Left lung (tissue), 14 donors: ENCODE measurements at places on chromosomes 6 and 20. TPM values are rescaled to one million over a fixed set of nuclear protein-coding genes. Genes with fewer than 3 reads are reported as not detected.

The CNR1 gene
- polyA plus RNA-seq: 0.28 TPM

GRCh38 chr6:110392727-110393126, 22.6 kb downstream of the DDO start:
- no peak overlapping the region for H3K27ac ChIP-seq
- no peaks in the 10 kb centered on the region for H3K36me3 ChIP-seq
- DNase-seq: no peak
- H3K4me3 ChIP-seq: no peak overlapping the region

The RAET1L gene
- not detected for polyA plus RNA-seq

DNA sequence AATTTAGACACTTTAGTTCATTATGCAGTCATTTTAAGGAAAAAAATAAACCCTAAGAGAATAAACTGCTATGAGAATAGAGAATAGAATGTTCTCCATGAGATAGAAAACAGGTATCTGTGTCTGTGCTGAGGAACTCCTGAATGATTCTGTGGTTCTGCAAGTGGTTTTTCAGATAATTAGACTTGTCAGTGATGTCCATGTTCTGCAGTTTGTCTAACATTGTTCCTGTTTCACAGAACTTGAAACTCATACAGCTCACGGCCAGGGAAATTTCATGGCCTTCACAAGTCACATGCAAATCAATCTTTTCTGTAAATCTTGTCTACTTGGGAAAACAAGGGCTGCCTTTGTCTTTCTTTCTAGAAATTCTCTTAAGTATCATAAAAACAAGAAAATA, 73.4 kb upstream of the HMGCLL1 start:
- DNase-seq: no peak
- H3K4me3 ChIP-seq: no peak overlapping the region
- H3K27ac ChIP-seq: no peak overlapping the region
- no peaks in the 10 kb centered on the region for H3K27me3 ChIP-seq
- H3K36me3 ChIP-seq: no peaks in the 10 kb centered on the region

The SMIM26 gene
- 62.8 TPM for polyA plus RNA-seq

DNA sequence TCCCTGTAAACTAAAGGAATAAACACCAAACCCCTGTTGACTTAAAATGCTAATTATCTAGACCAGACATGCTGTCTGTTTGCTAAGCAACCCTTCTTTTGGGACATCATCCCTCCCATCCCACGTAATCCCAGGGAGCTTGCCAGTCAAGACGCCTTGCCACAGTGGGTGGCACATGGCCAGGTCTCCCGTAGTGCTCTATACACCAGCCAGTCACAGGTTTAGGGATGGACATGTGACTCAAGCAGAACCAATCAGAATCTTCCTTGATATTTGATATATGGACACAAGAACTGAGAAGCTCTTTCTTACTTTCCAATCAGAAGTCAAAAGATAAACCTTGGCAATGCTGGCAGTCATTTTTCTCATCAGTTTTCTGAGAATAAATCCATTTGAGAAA, 60.0 kb downstream of the CNKSR3 start:
- DNase-seq: no peak
- no peak overlapping the region for H3K27ac ChIP-seq
- no peaks in the 10 kb centered on the region for H3K27me3 ChIP-seq
- no peaks in the 10 kb centered on the region for H3K36me3 ChIP-seq
- no peak overlapping the region for H3K4me3 ChIP-seq

GRCh38 chr20:57844626-57845596, 135.1 kb upstream of the PMEPA1 start:
- DNase-seq: no peak
- H3K27ac ChIP-seq: no peak overlapping the region
- no peak overlapping the region for H3K4me3 ChIP-seq
- H3K27me3 ChIP-seq: no peaks in the 10 kb centered on the region
- no peaks in the 10 kb centered on the region for H3K4me1 ChIP-seq
- H3K36me3 ChIP-seq: no peaks in the 10 kb centered on the region

The HNF4A gene
- polyA plus RNA-seq: 0.93 TPM

The WFDC9 gene
- not detected for polyA plus RNA-seq

DNA sequence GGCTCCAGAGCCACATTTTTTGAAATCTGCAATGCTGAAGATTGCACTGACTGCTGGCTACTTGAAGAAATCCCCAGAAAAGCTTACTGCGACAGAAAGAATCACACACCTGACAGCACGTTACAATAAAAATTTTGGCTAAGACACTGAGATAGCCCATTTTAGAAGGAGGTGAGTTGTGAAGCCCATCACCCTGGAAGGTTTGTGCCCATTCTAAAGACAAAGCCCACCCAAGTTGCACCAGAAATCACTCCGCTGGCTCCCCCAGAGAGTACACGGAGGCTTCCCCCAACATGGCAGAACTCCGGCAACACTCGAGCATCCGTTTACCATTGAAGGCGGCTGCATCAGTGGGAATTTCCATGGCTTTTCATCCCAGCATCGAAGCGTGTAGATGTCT, 29.4 kb downstream of the LPA start:
- H3K27me3 ChIP-seq: no peaks in the 10 kb centered on the region
- H3K27ac ChIP-seq: no peak overlapping the region
- H3K36me3 ChIP-seq: no peaks in the 10 kb centered on the region
- no peaks in the 10 kb centered on the region for H3K4me1 ChIP-seq
- H3K4me3 ChIP-seq: no peak overlapping the region

The SPTLC3 gene
- polyA plus RNA-seq: 10.8 TPM

- H3K36me3 ChIP-seq: no peaks in the 10 kb centered on the region
- H3K27me3 ChIP-seq: no peaks in the 10 kb centered on the region
- H3K4me3 ChIP-seq: no peak overlapping the region
Observed at GRCh38 chr6:49257549-49257948, 205.5 kb downstream of the MMUT start.

The OOEP gene
- polyA plus RNA-seq: not detected

- peak overlapping the region; percentile 70 for H3K4me3 ChIP-seq
- H3K27me3 ChIP-seq: no peaks in the 10 kb centered on the region
- H3K4me1 ChIP-seq: peaks cover 41% of the 10 kb centered on the region
Observed at GRCh38 chr6:109096208-109096607, 901 bp downstream of the CEP57L1 start.

The PCK1 gene
- 0.41 TPM for polyA plus RNA-seq

DNA sequence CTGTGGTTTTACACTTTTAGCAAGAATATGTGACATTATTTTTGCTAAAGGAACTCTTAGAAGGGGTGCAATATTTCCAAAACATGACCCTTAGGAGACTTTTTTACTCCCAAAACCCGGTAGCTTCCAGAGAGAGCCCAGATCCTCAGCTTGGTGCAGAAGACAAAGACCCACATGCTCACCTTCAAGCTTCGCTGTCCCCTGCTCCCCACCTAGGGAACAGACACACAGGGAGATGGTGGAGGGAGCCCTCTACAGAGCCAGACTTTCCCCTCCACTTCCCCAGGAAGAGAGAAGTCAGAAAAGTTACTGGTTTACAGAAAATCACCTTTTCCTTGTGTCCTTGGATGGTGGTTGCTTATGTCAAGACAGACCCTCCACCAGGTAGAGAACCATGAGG, 5.0 kb downstream of the CST4 start:
- H3K36me3 ChIP-seq: no peaks in the 10 kb centered on the region
- no peaks in the 10 kb centered on the region for H3K27me3 ChIP-seq
- no peak overlapping the region for H3K27ac ChIP-seq

The CST2 gene
- polyA plus RNA-seq: not detected

DNA sequence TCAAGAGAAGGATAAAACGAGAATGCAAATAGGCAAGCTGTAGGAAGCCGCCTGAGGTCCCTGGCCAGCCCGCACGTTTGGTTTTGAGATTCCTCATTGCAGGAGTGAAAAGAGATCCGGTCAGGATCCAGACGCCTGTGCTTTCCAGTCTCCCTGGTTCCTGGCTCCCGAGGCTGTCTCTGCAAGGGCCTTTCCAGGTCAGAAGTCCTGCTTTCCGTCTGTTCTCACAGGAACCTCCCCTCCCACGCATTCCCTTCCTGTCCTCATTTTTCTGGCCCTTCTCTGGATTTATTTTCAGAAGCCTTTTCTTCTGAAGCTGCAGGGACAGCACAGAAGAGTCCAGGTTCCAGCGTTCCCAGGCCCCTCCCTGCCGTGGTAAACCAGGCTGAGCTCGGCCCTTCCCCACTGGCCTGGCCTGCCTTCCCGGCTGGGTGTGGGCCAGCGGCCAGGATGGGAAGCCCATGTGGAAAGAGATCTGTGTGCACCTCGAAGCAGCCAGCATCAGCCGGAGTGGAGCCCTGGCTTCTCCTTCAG, 54.0 kb downstream of the TMEM242 start:
- no peaks in the 10 kb centered on the region for H3K27me3 ChIP-seq
- no peak overlapping the region for H3K4me3 ChIP-seq
- H3K27ac ChIP-seq: peak overlapping the region; percentile 42
- no peaks in the 10 kb centered on the region for H3K36me3 ChIP-seq

The PLCB1 gene
- 19.4 TPM for polyA plus RNA-seq

DNA sequence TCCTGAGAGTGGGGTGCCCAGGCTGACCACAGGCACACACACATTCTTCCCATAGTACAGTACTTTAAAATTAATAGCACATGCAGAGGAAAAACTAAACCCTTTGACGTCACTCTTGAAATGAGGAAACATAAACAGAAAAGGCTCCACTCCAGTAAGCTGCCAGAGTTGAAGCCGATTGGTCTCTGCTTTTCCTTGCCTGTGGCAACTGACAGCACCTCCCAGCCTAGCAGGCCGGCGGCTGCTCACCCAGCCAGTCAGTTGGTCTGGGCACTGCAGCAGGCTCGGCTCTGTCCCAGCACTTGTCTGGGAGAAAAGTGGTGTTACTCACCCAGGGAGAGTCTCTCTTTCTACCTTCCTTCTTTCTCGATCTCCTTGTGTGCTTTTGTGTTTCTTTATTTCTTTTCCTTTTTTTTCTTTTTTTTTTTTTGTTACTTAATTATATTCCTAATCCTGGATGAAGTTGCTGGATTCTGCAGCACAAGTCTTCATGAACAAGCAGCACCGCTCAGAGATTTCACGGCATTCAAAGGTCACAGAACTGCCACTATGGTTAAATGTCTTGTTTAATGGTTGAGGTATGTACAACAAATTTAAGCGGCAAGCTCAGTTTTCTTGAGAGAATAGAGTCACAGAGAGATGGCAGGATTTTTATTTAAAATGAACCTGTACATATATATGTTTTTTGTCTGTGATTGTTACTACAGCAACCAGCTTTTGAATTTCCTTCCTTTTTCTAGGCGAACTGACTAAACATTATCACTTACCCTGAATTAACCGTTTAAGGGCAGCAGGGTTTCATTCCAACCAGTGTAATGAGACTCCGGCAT, at the start of gene PDE7B:
PDE7B (plus strand) TSS at position 260 of the 830 bp plus-strand sequence.
- peaks cover 17% of the 10 kb centered on the region for H3K4me1 ChIP-seq
- H3K36me3 ChIP-seq: no peaks in the 10 kb centered on the region
- no peak within 1 kb of the TSS for H3K4me3 ChIP-seq
- H3K27me3 ChIP-seq: no peaks in the 10 kb centered on the region

DNA sequence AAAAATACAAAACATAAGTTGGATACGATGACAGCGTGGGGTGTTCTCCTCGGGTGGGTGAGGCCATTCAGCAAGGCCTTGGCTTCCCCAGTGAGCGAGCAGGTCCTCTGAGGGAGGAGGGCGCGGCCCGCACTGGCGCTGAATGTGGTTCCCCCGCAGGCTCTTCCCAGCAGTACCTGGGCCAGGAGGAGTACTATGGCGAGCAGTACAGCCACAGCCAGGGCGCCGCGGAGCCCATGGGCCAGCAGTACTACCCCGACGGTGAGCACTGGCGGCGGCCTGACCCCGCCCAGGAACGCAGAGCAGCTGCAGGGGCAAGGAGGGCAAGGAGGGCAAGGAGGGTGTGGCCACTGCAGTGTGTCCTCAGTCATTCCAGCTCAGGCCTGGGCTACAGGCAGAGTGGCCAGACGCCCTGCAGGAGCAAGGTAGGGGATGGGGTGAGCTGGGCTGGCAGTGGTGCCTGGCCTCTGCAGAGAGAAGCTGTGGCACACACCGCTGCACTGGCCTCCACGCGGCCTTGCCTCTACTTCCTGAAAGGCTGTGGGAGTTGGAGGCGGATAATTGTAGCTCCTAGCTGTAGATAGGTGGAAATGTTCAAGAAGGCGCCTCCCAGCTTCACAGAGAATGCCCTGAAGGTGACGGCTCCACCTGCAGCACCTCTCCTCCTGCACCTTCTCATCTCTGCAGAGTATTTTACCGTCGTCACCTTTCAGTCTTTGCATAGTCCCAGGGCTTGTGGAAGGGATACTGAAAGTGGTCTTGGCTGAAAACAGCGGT, 18.7 kb upstream of the MTG2 start:
- H3K4me3 ChIP-seq: no peak overlapping the region
- no peaks in the 10 kb centered on the region for H3K4me1 ChIP-seq
- no peaks in the 10 kb centered on the region for H3K27me3 ChIP-seq
- H3K27ac ChIP-seq: no peak overlapping the region

The RAD21L1 gene
- not detected for polyA plus RNA-seq

DNA sequence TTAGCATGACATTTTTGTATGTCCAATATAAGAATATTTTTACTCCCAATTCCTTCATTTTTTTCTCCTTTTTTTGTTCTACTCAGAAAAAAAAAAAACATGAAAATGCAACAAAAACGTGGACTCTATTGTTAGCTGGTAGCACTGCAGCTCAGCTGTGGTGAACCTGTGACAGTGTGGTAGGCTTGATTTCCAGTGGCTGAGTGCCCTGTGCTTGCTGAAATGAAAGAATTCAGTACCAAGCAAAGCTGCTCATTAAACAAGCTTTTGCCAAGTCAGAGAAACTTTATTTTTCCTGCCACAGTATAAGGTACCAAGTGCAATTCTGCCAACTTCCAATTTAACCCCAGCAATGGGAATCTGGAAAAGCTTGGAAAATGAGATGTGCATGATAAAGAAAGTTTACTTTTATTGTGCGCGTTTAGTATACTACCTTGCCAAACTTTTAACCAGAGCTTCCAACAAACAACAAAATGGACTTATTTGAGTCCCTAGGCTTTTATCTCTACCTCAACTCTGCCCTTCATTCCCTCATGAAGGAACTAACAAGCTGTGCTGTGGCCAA, 215.2 kb downstream of the SLC35F1 start:
- H3K27ac ChIP-seq: no peak overlapping the region
- H3K4me3 ChIP-seq: no peak overlapping the region
- no peaks in the 10 kb centered on the region for H3K4me1 ChIP-seq

The CASS4 gene
- polyA plus RNA-seq: 24.4 TPM
